HS-5 (cell line): ENCODE measurements at places on chromosomes 13 and 19.

DNA sequence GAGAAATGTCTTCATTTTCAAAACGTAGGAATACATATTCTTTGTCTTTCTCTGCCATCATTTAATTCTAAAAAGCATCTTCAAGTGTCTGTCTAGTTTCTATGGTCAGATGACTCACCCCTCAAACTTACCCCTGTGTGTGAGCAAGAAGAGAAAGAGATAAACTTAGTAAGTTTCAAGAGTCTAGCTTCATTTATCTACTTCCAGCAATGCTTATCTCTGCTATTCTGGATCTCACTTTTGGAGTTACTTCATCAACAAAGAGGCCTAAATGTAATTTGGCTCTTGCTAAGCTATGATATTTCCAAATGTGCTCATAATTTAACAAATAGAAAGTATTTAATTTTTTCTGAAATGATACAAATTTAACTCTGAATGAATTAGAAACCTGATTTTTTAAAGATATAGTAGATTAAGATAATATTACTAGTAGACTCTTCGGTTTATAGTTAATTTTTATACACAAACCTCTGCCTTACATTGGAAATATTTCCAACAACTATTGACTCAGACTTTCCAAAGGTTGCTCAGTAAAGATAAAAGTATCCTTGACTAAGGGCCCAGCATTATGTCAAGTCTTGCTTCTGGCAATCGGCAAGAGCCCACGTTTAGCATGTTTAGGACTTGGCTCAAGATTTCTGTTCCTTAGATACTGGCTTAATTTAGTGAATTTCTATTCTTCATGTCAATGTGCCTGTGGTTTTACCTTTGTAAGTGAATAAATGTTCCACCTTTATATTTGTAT, 1511.0 kb upstream of the SLC10A2 start:
- DNase-seq, result no peak

DNA sequence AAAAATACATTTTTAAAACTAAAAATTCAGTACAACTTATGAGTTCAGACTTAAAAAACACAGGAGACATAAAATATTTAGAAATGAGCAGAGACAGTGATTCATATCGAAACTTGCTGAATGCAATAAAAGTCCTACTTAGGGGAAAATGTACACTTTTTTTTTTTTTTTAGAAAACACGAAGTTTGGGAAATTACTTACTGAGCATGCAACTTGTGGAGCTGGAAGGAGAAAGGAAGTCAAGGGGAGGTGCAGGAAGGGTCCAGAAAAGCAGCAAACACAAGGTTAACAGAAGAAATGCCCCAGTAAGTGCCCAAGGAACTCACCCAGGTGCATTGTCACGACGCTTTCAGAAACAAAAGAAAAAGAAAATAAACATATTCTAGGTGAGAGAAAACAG, 18.6 kb upstream of the LAIR1 start:
- no peak for DNase-seq

DNA sequence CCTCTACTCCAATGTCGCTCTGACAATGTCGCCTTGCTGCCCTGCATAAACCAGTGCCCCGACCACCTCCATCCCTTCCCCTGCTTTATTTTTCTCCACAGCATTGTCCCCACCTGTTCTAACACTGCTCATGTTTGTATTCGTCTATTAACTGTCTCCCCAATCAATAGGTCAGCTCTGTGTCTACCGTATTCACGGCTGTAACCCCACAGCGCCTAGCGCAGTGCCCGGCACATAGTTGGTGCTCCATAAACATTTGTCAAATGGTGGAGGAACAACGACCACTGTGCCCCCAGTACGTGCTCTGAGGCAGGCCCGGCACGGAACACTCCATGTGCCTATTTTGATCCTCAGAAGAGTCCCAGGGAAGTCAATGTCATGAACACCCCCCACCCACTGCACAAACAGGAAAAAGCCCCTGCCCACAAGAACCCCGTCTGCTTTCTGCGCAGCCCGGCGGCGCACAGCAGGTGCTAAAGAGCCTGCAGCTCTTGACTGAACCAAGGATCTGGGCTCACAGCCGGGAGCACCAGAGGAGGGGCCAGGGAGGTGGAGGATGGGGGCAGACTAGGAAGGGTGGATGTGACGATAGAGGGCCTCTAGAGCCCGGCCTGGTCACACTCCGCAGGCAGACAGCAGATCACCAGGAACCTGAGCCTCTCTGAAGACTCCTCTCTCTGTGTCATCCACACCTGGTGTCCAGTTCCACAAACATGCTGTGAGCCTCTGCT, 1.8 kb upstream of the CEACAM16 start:
- no peak for DNase-seq

GRCh38 chr19:7149956-7150705, 80.6 kb downstream of the ZNF557 start:
- no peak for DNase-seq

GRCh38 chr13:60134376-60134775, 29.4 kb downstream of the DIAPH3 start:
- no peak for DNase-seq

DNA sequence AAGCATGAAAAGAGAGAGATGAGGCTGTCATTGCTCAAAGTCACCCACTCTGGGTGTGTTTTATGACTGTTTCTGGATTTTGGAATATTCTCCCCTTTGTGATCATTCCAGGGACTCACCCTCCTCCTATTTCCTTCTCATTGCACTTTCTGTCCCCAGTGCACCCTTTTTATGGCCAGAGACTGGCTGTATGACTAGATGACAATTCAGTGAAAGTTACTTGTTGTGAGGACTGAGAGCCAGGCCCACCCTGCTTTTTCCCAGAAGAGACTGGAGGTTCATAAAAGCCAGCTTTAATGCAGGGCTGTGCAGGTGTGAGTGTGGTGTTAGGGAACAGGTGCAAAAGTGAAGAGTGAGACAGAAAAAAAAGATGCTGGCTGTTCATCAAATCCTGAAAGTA, 17.3 kb downstream of the CEACAM7 start:
- DNase-seq, result no peak

DNA sequence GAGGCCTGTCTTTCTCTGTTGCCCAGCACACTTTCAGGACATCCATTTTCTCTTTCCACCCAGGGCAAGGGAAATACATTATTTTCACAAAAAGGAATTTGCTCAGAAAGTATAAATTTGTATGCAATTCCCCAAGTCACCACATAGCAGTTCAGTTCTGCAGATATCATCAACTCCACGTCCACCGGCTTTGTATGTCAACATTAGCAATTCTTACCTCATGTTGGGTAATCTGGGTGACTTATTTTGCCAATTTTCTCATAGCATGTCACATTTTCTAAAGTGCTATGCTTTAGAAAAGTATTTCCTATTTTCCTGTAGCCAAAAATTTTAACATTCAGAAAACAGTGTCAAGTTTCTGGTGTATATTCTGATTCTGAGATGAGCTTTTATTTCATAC, 501.8 kb downstream of the EFNB2 start:
- DNase-seq, result no peak

DNA sequence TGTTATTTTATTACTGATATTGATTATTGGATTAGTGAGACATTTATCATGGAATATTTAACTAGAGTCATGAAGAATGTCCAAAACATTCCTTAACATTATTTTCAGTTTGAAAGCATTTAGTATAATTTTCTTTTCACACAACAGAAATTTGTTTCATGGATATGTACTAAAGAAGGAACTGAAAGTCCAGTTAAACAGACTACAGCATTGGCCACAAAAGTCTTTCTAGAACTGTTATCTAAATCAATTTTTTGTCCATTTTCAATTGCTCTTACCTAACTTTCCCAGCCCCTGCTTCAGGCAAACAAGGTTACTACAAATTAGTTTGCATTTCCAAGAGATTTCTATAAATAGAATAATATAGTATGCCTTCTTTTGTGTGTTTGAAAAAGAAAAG, 1018.0 kb upstream of the PCDH20 start:
- no peak for DNase-seq

DNA sequence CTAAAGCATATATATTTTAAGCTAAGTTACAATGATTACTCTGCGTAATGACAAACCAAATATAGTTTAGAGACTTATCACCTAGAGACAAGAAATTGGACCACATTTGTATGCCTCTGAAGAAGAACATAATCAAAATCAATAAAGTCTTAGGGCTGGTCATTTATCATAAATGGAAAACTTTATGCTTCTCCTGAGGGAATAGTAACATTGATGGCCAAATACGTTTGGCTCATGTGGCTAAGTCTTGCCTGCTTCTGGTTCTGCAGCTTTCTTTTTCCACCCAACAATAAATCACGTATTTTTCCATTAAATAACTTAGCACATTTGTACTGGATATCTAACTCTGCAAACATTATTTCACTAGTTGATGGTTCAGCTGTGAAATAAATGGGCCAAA, 458.4 kb downstream of the SLITRK1 start:
- DNase-seq, result no peak

GRCh38 chr13:106343836-106344235, 191.6 kb downstream of the EFNB2 start:
- DNase-seq, result no peak

DNA sequence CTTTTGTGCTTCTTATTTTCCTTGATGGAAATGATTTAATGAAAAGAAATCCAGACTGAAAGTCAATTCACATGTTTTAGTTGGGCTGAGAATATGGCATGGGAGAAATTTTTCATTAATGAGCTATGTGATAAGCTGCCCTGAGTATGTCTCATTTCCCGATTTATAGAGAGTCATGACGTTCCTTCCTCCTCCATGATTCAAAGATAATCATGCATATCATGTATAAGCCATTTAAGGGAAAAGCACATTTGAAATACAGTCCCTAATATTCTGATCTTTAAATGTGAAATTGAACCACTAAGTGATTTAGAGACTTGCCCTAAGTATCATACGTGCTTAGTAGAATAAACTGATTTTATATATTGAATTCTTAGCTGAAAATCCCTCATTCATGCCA, 840.9 kb downstream of the PCDH17 start:
- DNase-seq, result no peak

DNA sequence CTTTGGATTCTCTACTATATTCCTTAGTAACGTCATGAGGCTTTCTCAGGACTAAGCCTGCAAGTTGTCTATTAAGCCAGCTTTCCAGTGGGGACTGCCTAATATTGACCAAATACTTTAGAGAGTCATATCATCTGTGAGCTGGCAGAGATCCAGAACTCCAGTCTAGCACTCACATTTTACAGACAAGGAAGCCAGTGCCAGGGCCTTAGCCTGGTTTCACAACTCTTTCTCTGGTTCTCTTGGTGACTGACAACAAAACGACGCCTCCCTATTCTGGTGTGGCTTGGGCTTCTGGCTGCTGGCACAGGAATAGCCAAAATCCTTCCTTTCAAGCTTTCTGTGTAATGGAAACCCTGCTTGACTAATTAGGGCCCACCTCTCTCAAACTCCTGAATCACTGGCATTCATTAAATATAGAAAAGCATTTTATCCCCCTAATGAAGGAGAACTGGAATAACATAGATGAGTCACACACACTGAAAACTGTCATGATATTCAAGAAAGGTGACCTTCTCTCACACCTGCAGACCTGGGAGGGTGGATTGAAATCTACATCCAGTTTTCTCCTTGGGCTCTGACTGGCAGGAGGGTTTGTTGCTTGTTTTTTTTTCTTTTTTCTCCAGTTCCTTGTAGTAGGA, 75.2 kb upstream of the UBL3 start:
- DNase-seq, result no peak

- no peak for DNase-seq
These were observed 121.1 kb downstream of the RAP2A start for GRCh38 chr13:97555034-97555433.
